ENCODE measurements at places on chromosomes 3 and 15. TPM values are rescaled to one million over a fixed set of nuclear protein-coding genes. Genes with fewer than 3 reads are reported as not detected.

Gene FBXO45
- 2.0 TPM for polyA plus RNA-seq

Gene LRTM1
- polyA plus RNA-seq: not detected

Gene TM4SF1
- not detected for polyA plus RNA-seq

Gene LRRC31
- polyA plus RNA-seq: not detected

Gene SLC22A13
- not detected for polyA plus RNA-seq

Gene PLA2G4D
- not detected for polyA plus RNA-seq

Gene RETNLB
- not detected for polyA plus RNA-seq

DNA sequence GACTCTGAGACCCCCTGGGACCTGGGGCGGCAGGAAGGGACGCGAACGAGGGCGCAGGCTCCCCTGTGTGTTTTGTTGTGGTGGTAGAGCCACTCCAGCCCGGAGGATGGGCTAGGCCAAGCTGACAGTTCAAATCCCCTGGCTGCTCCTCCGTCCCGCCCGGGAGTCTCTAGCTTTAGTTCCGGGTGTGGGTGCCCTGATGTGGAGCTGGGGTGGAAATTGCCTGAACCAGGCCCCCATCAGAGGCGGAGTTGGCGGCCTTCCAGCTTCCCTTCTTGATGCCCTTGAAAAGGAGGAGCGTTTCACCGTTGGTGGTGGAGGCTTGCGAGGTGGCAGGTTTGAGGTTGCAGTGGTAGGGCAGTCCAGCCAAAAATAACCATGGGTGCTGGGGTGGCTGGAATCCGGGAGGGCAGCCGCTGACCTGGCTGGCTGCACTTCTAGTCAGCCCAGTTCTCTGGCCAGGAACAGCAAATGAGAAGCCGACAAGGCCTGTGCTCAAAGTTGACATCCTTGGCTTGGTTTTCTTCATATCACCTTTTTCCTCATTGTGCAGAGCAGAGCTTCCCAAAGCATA lies 817 bp downstream of the CLK3 start:
- H3K27me3 ChIP-seq: no peaks in the 10 kb centered on the region
- H3K27ac ChIP-seq: peak overlapping the region; percentile 100
- peak overlapping the region; percentile 79 for H3K4me3 ChIP-seq
- H3K4me1 ChIP-seq: peaks cover 25% of the 10 kb centered on the region
- H3K36me3 ChIP-seq: peaks cover 6% of the 10 kb centered on the region

DNA sequence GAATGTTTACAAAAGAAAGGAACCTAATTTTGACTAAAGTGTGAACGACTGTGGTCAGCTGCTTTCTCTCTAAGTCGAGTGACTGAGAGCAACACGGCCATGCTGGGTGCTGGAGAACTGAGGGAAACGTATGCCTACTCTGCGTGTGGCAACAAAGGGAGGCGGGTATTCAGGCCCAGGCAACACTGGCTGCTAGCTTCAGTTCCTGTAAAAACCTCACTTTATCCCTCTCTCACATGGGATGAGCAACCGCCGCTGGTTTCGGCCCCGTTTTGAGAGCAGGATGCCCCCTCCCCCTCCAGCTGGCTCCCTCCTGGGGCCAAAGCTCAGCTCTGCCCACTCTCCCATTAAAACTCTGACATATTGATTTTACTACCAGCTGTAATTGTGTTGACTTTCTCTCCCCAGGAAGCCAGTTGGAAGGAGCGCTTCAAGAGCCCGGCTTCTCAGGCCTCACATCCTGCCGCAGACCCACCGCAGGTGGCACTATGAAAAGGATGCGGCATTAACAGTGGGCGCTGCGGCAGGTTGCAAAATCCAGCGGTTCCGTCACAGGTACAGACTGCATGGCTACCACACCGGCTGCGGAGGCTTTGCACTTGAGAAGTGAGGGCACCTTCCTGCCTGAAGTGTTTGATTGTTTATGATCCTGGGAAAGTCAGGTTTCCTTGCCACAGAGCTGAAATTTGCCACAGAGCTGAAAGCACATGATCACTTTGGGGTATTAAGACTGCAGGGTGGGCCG lies 12.7 kb downstream of the PLXND1 start:
- no peaks in the 10 kb centered on the region for H3K27me3 ChIP-seq
- peak overlapping the region; percentile 12 for H3K4me3 ChIP-seq
- DNase-seq: peak; percentile 51
- H3K27ac ChIP-seq: no peak overlapping the region
- H3K36me3 ChIP-seq: no peaks in the 10 kb centered on the region
- peaks cover 20% of the 10 kb centered on the region for H3K4me1 ChIP-seq

DNA sequence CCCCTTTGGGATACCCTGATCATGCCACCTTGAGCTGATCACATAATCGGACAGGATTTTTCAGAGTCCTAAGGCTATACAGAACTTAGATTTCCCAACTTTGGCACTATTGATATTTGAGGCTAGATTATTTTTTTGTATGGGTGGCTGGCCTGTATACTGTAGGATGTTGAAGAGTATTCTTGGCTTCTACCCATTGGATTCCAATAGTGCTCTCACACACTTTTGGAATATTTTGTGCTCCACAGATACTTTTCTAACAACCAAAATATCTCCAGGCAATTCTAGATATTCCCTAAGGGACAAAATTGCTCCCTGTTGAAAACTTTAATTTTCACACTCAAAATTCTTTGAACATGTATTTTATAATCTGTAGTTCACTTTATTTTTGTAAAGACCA lies 125.1 kb downstream of the ABI3BP start:
- H3K4me1 ChIP-seq: no peaks in the 10 kb centered on the region
- no peaks in the 10 kb centered on the region for H3K27me3 ChIP-seq
- no peaks in the 10 kb centered on the region for H3K36me3 ChIP-seq
- no peak overlapping the region for H3K27ac ChIP-seq
- H3K4me3 ChIP-seq: no peak overlapping the region
- no peak for DNase-seq

- H3K4me3 ChIP-seq: peak overlapping the region; percentile 39
- no peak for DNase-seq
- H3K27ac ChIP-seq: peak overlapping the region; percentile 17
- H3K36me3 ChIP-seq: no peaks in the 10 kb centered on the region
These were observed 2.6 kb downstream of the BHLHE40 start for GRCh38 chr3:4981665-4982494.

- no peak for DNase-seq
- no peaks in the 10 kb centered on the region for H3K27me3 ChIP-seq
- H3K36me3 ChIP-seq: no peaks in the 10 kb centered on the region
These were observed 96.7 kb upstream of the KLHL25 start for GRCh38 chr15:85891470-85891869.

DNA sequence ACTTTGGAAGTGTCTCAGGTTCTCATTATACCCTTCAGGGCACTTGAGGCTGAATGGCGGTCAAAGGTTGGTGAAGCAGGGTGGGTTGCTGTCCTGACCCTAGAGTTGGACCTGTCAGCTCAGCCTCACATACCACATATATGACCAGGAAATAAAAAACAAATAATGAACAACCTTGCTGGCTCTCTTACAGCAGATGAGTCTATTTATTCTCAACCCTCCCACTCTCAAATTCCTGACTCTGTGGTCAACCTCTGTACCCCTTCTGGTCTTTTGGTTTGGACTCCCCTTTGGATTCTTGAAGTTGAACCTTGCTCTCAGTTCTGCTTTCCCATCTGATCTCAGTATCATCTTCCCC lies 16.9 kb downstream of the PPP2R3A start:
- no peak for DNase-seq
- no peak overlapping the region for H3K27ac ChIP-seq
- H3K27me3 ChIP-seq: no peaks in the 10 kb centered on the region
- H3K36me3 ChIP-seq: no peaks in the 10 kb centered on the region
- no peaks in the 10 kb centered on the region for H3K4me1 ChIP-seq

DNA sequence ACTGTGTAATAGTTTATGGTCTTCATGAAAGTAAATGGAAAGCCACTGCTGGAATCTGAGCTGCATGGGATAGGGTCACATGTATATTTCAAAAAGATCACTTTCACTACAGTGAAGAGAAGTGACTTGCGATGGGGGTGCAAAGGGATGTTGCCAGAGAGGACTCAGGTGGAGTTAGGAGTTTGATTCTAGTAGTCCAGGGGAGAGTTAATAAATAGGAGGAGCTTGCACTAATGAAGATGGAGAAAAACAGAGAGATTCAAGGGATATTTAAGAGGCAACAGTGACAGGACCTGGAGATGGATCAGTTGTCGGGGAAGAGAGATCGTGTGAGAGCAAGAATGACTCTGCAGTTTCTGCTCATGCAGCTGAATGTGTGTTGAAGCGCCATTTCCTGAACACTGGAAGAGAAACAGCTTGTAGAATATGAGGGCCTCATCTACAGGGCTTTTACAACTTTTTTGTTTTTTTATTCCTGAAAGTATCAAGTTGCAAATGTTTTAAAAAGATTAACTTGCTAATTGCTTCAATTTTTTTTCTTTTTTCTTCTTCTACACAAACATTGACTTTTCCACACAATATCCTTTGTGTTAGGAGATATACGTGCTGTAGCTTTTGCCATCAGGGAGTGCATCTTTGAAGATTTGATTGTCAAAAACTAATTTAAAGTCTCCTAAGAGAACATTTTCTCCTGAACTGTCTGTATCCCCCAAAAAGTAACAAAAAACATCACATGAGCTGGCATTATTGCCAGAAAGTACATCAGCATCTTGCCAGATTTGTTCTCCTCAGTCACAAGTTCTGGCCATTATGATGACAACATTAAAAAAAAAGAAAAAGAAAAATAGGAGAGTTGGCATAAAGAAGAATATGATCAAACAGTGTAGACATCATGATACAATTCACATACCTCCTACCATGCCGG lies 37.5 kb downstream of the SETMAR start:
- no peak overlapping the region for H3K27ac ChIP-seq
- H3K27me3 ChIP-seq: no peaks in the 10 kb centered on the region
- H3K4me1 ChIP-seq: no peaks in the 10 kb centered on the region
- H3K36me3 ChIP-seq: no peaks in the 10 kb centered on the region
- no peak overlapping the region for H3K4me3 ChIP-seq
- DNase-seq: no peak

- no peaks in the 10 kb centered on the region for H3K4me1 ChIP-seq
- DNase-seq: no peak
- H3K27ac ChIP-seq: no peak overlapping the region
These were observed 75.4 kb upstream of the ARL6 start for GRCh38 chr3:97689111-97689510.

GRCh38 chr15:67076147-67076843 lies 10.9 kb downstream of the SMAD3 start:
- no peak overlapping the region for H3K4me3 ChIP-seq
- H3K27me3 ChIP-seq: no peaks in the 10 kb centered on the region
- H3K36me3 ChIP-seq: no peaks in the 10 kb centered on the region
- no peak for DNase-seq
- no peak overlapping the region for H3K27ac ChIP-seq
- H3K4me1 ChIP-seq: peaks cover 80% of the 10 kb centered on the region

DNA sequence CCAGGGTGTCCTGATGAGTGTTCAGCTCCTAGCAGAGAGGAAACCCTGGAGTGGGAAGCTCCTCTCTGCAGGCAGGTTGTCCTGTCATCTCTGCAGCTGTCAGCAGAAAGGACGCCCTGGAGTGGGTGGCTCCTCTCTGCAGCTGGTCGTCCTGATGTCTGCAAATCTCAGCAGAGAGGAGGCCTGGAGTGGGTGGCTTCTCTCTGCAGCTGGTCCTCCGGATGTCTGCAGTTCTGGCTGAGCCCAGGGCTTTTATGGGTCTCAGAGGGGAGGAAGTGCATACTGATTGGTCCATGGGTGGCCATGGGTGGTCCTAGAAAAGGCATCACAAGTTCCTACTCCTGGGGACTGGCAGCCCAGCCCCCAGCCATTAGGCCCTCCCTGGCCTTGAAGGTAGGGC lies 102.6 kb upstream of the BNIP2 start:
- no peak for DNase-seq
- no peak overlapping the region for H3K4me3 ChIP-seq
- H3K36me3 ChIP-seq: no peaks in the 10 kb centered on the region
- H3K27me3 ChIP-seq: no peaks in the 10 kb centered on the region
- peak overlapping the region; percentile 52 for H3K27ac ChIP-seq

- H3K27ac ChIP-seq: no peak overlapping the region
- H3K27me3 ChIP-seq: no peaks in the 10 kb centered on the region
- H3K4me3 ChIP-seq: no peak overlapping the region
These were observed 410 bp downstream of the PRR23E start for GRCh38 chr3:127193341-127193740.

GRCh38 chr3:48601622-48601994 lies 6.5 kb upstream of the COL7A1 start:
- H3K27ac ChIP-seq: no peak overlapping the region
- H3K36me3 ChIP-seq: peaks cover 13% of the 10 kb centered on the region
- H3K4me1 ChIP-seq: no peaks in the 10 kb centered on the region
- no peaks in the 10 kb centered on the region for H3K27me3 ChIP-seq

DNA sequence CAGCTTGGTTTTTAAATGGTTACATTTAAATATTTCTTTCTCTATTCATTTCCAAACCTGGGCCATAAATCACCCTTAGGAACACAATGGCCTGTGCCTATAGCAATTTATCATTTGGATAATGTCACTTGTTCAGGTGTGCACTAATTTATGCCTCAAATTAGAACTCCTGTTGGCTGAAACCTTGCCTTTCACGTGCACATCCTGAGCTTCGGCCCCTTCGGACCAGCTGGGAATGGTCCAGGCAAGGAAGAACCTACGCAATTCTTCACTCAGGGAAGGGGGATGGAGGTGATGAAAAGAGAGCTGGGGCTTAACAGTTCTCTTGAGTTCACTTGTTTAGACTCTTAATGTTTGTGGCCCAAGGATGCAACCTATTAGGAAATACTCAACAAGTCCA lies 324.1 kb upstream of the ICE2 start:
- no peaks in the 10 kb centered on the region for H3K36me3 ChIP-seq
- H3K27me3 ChIP-seq: no peaks in the 10 kb centered on the region
- H3K4me1 ChIP-seq: peaks cover 39% of the 10 kb centered on the region
- H3K4me3 ChIP-seq: no peak overlapping the region
- no peak for DNase-seq
- no peak overlapping the region for H3K27ac ChIP-seq

GRCh38 chr3:180295811-180296210 lies 259.1 kb upstream of the PEX5L start:
- H3K27me3 ChIP-seq: no peaks in the 10 kb centered on the region
- no peaks in the 10 kb centered on the region for H3K36me3 ChIP-seq
- no peak for DNase-seq
- no peak overlapping the region for H3K27ac ChIP-seq

DNA sequence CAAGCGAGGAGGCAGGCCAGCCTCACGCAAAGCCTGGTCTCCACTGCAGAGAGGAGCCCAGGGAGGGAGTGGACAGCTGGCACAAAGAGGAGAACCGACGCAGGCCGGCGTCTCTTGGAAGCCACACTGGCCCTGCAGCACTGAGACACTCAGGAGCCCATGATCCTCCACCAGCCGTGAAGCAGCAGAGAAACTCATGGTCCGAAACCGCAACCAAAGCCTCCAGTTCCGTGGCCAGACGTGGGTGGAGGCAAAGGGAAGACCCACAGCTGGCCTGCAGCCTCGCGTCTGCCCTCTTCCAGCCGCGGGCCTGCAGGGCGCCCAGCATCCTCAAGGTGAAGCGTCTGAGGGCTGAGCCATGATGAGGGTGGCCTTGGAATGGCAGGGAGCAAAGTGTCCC lies 62.2 kb upstream of the SEC61A1 start:
- H3K4me1 ChIP-seq: no peaks in the 10 kb centered on the region
- H3K4me3 ChIP-seq: no peak overlapping the region
- H3K27ac ChIP-seq: no peak overlapping the region
- no peak for DNase-seq

All from naive thymus-derived CD4-positive, alpha-beta T cell (primary cell).